HCT116 (cell line): ENCODE measurements at places on chromosomes 3 and 15.

- no peak for DNase-seq
Measured at GRCh38 chr3:154338008-154338407, 13.7 kb upstream of the DHX36 start.

GRCh38 chr15:82021992-82022391 lies 23.8 kb downstream of the MEX3B start:
- DNase-seq = no peak

DNA sequence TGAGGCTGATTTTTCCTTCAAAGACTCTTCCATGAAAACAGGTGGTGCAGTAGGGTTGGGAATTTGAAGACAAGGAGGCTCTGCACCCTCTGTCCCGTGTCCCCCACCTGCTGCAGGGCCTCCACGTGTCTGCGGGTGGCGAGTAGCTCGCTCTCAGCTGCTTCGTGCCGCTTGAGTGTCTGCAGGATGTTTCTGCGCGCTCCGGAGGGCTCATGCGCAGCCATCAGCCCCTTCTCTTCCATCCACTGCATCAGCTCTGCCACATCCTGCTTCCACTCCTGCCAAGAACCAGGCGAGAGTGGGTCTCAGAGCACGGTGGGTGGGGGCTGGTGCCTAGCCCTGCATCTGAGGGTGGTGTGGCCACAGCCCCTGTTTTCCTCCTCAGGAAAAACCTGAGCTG lies 17.8 kb downstream of the SPTBN5 start:
- DNase-seq = no peak

DNA sequence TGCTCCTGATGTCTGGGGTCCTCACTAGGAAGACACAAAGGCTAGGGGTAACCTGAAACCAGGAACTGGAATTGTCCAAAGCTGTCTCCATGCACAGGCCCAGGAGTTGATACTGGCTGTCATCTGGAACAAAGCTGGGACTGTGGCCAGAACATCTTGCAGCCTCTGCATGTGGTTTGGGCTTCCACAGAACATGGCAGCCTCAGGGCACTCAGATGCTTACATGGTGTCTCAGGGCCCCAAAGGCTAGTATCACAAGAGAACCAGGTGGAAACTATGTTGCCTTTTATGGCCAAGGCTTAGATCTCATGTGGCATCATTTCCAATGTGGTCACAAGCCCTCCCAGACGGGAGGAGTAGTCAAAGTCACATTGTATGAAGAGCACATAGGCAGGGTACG lies 335.2 kb upstream of the TRIM42 start:
- DNase-seq = no peak
